ENCODE measurements at places on chromosomes 16 and 17.

DNA sequence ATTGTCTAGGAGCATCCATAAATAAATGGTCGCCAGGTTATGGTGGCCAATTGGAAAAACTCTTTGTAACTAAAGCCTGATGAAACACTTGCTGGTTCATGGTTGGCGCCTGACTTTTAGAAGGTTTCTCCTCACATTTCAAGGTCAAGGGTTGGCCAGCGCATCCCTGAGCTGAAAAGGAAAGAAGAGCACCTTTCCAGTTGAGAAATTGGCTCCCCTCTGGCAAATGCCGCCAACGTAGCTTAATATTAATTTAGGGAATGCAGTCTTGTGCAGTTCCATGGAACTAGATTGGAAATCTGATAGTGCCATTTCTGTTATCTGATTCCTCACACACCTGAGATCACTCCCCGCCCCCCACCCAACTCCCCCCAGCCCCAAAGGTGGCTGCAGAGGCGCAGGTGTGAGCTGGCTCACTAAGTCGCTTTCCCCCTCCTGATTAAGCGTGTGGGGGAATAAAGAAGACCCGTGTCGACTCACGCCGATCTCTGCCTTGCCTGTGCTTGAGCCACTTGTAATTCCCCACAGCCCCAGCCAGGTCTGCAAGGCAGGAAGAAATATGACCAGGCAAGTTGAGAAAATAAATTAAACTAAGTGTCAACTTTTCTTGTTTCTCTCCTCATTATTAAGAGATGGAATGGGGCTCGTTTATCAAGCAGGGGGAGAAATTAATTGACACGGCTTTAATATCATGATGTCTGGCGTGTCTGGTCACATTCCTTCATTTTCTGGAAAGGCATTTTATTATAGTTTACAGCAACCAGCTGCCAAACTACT, 157.7 kb downstream of the CCDC182 start:
- no peak for DNase-seq

DNA sequence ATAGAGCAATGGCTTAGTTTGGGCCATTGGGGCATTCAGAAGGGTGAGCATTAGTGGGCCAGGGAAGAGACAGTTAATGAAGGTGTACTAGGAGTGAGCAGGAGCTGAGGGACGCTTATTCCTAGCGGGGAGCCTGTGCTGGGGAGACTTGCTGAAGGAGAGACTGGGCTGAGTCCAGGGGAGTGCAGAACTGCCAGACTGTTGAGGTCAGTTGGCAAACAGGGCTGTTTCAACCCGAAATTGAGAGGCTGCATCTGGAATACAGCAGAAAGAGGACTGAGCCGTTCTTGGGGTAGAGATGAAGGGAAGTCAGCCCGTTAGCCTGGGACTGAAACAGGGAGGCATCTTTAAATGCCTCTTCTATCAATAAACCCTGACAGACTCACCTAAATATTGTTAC, 33.2 kb downstream of the MAP2K6 start:
- DNase-seq: no peak

- DNase-seq: no peak
Measured at GRCh38 chr17:48294020-48294805, 135.8 kb downstream of the SKAP1 start.

GRCh38 chr17:27207073-27207513, 86.8 kb upstream of the WSB1 start:
- DNase-seq: peak; percentile 66

- DNase-seq: no peak
Measured at GRCh38 chr16:90011508-90011819, 7.8 kb downstream of the DBNDD1 start.

- no peak for DNase-seq
Measured at GRCh38 chr16:65965628-65966027, 400.9 kb upstream of the CDH5 start.

- DNase-seq: no peak
Measured at GRCh38 chr16:58493756-58494431, 6.0 kb upstream of the NDRG4 start.

GRCh38 chr17:77245162-77245926, 104.6 kb downstream of the SEC14L1 start:
- no peak for DNase-seq

GRCh38 chr16:85931596-85932402, 32.8 kb downstream of the IRF8 start:
- DNase-seq: no peak

- DNase-seq: no peak
Measured at GRCh38 chr17:21330436-21331160, 45.6 kb upstream of the KCNJ12 start.

- peak; percentile 80 for DNase-seq
Measured at GRCh38 chr16:69482410-69482991, 58.1 kb downstream of the CYB5B start.

DNA sequence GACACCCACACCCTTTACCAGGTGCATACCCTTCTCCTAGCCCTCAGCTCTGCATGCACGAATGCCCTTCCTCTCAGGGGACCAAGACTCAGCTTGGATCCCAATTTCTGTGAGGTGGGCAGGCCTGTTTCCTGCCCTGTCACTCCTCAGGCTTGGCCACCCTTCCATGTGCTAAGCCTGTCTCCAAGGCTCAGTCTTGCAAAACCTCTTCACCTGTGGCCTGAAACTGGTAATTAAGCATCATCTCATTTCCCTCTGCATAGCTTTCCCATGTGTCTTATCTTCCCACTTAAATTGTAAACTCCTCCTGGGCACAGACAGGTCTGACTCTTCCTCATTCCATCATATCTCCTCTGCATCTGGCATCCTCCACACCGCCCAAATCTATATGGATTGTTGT, 31.0 kb upstream of the SMPD3 start:
- DNase-seq: no peak
